Activated T-cell treated with anti-CD3 and anti-CD28 coated beads for 4 hours (primary cell): ENCODE measurements at places on chromosomes 2 and 18.
A peak's percentile ranks its signal among the peaks of the same experiment; 100 is the strongest.

- no peak for DNase-seq
These were observed 7.7 kb downstream of the MAPRE3 start for GRCh38 chr2:26978061-26978596.

DNA sequence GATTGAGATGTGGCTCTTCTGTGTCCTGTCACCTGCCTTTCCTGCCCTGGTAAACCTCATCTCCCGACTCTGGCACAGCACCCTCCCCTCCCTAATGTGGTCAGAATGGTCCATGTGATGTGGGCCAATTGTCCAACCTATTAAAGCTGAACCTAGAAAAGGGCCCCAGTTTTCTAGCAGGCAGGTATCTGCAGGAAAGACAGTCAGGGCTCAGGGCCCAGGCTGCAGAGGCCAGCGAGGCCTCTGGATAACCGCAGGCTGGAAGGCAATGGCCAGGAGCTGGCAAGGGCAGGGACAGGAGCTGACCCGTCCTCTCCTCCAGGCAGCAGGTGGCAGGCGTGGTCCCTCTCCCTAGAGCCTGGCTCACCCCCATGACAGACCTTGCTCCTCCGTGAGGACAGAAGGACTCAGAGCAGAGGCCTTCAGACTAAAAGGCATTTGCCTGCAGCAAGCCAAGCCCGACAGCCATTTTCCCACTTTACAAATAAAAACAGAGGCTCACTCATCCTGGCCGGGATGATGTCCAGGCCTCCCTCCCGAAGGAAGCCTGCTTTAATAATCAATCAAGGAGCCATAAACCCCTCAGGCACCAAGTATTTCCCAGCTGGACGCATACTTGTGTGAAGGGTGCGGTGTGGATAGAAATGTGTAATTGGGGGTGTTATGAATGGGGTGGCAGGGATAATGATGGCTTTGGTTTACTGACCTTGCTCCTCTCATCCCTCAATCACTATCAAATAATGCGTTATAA, 107.1 kb downstream of the TWIST2 start:
- DNase-seq = no peak

DNA sequence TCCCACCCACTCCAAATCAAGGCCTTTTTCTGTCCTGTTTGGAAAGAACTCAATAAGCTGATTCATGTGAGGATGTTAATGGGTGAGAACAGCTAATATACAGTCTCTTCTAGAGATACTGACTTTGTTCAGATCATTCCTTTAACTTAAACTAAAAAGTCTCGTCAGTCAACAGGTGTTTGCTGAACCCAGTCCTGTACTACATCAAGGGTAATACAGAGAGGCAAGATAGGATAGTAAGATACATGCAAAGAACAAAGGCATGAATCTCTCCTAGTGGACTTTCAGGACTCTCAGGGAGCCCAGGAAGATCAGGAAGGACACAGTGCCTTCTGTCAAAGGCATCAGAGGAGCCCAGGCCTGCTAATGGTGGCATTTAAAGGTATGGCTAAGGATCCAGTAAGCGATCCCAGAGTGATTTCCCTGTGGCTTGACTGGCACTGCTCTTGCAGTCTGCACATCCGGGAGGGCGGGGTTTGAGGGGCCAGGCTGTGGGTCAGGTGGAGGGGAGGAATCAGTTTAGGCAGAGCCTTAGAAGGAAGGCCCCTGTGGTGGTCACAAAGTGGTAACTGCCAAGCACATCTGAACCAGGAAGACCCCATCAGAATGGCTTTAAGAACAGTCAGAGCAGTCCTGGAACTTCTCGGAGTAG, 54.0 kb downstream of the EPAS1 start:
- no peak for DNase-seq

DNA sequence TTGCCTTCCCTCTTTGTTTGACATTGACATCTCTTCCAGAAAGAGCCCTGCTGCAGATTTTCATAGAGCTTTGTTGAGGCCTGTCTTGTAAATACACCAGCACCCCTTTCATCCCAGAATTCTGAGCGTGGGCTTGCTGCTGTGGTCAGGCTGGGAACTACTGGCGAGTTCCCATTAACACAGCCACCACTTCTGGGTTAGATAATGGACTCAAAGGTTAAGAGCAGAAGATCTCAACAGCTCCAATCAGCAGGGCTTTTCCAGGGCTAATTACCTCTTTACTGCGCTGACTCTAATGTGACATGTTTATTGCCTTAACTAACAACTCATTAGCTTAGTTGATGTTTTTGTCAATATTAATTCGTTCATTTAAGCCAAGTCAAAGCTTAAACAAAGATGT, 235.9 kb upstream of the BOD1L2 start:
- DNase-seq = no peak

DNA sequence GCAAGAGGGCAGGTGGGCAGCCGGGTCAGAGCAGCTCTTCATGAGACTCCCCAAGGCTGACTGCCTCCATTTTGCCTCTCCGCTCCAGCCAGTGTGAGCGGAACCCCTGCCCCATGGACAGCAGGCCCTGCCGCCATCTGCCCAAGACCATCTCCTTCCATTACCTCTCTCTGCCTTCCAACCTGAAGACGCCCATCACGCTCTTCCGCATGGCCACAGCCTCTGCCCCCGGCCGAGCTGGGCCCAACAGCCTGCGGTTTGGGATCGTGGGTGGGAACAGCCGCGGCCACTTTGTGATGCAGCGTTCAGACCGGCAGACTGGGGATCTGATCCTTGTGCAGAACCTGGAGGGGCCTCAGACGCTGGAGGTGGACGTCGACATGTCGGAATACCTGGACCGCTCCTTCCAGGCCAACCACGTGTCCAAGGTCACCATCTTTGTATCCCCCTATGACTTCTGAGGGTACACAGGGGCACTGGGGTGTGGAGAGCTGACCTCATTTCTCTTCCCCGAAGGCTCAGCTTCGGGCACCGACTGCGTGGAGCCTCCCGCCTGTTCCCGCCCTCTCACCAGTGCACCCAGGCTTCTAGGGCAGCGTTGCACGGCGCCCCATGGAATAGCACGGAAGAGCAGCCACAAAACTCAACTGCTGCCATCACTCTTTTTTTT, 49.0 kb downstream of the FBLN7 start:
- no peak for DNase-seq

- DNase-seq = no peak
These were observed 69.9 kb upstream of the ST3GAL5 start for GRCh38 chr2:85958731-85959130.

DNA sequence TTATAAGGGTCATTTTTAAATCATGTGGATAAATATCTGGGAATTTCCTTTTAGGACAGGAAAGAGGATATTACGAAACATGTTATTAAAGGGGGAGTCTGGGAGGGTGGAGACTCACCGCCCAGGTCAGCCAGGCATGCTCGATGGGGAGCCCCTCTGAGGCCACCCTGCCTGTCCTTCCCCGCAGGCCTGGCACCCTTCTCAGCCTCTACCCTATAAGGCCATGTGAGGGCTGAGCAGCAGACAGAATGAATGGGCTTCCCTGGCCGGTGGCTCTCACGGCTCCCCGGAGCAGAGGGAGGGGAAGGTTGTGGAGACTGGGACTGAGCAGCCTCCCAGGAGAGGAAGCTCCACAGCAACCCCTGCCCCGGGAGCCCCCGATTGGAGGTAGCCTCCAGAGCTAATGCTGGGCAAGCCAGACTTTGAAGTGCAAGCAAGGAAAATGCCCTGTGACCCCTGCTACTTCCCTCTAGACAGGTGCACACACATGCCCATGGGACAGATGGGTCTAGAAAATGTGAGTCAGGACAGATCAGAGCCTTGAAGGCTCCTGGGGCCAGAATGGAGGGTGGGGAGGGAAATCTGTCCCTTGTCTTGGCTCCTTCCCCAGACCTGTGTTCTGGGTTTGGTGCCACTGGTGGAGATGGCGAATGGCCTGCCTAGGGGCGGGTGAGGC, 13.2 kb upstream of the ARMC9 start:
- DNase-seq = no peak

DNA sequence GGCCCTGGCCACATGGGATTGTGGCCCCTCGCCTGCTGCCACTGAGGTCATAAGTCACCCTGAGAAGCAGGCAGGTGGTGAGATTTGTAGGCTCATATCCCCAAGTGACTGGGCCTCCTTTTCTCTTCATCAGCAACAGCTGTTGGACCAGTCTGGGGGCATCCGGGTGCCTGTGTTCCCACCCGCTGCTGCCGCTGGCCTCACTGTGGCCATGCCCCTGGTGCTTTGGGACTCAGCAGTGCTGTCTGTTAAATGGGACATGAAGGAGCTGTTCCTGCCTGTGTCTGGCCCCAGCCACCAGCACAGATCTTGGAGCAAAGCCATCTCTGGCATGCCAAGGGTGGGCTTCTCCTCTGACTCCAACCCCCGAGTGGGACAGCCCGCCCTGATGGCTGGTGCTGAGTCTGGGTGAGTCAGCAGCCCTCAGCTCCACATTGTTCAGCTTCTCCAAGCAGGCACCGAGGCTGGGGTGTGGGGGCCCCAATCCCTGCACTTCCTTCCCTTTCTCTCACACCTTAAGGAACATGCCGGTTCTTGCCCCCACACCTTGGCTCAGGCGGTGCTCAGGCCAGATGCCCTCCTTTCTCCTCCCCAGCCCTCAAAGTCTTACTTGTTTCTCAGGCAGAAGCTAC, 207.9 kb downstream of the GLI2 start:
- no peak for DNase-seq

- DNase-seq = no peak
These were observed 1.4 kb downstream of the MBD2 start for GRCh38 chr18:54222922-54223567.

DNA sequence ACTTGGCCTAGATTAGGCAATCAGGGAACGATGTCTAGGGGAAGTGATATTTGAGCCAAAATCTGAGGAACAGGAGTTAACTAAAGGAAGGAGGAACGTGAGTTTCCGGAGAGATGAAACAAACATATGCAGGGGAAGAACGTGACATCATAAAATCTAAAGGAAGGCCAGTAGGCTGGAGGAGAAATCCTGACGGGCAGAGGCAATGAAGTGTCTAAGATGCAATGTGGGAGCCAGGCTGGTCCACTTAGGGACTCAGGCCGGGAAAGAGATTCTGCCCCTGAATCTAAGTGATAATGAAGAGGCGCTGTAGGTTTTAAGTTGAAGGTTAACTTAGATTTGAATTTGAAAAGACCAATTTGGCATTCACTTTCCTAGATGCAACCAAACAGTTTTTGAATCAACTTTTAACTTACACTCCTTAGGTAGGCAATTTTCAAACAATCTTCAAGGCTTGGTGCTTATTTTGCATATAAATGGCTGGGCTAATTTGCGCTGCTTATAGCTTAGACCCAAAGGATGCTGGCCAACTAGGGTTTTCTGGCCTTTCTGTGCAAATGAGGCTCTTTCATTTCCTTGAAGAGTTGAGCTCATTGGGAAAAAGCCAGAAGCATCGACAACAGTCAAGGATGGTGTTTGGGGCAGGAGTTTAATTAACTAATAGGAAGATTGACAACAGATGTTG, 221.7 kb downstream of the SOX11 start:
- no peak for DNase-seq

DNA sequence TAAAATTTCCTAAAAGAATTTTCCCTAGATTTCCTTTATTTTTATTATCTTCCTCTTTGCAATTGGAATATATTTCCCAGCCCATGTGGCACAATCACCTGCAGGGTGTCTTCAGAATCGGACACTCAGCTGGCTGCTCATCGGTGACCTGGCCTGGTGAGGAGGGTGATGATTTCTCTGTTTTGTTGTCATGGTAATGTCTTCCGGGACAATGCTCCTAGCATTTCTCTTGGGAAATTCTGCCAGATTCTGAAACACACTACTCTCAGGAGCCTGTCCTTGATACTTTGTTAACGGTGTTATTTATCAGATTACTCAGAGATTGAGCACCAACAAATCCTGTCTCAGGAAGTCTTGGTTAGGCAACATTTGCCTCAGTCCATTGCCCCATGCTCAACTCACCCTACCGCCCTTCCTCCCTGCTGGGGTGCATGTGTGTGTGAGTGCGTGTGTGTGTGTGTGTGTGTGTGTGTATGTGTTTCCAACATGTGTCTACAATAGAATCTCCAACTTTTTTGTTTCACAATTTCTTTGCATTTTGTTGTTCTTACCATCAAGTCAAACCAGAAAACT, 70.3 kb downstream of the MYT1L start:
- no peak for DNase-seq

DNA sequence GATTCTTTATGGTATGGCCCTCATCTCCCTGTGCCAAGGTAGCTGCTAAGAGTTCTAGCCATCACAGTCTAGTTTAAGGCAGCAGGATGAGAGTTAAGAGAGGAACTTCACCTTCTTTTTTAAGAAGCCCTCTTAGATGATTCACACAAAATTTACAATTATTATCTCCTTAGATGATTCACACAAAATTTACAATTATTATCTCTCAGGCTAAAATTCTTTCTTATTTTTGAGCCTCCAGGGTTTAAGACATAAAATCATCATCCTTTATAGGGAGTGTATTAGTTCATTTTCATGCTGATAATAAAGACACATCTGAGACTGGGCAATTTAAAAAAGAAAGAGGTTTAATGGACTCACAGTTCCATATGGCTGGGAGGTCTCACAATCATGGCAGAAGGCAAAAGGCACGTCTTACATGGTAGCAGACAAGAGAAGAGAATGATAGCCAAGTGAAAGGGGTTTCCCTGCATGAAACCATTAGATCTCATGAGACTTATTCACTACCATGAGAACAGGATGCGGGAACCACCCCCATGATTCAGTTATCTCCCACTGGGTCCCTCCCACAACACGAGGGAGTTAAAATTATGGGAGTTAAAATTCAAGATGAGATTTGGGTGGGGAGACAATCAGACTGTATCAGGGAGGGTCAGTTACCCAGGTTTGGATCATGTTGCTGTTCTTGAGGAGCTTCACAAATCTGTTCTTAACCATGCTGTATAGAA, 133.0 kb upstream of the MYO3B start:
- no peak for DNase-seq

DNA sequence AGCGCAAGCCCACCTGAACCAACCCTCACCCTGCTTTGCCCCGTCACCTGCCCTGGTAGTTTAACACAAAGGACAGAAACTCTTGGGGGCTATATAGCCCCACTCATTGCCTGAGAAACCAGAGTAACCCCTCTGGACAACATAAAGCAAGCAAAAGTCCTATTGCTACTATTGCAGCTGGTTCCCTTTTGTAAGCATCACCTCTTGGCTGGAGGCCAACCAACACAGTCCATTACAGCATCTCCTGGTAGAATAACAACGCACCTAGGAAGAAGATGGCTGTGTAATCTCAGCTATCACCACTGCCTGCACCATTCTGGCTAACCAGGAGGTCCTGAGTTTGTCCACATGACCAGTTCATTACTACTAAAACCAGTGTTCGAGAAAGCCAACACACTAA, 36.4 kb downstream of the FLACC1 start:
- DNase-seq = no peak

DNA sequence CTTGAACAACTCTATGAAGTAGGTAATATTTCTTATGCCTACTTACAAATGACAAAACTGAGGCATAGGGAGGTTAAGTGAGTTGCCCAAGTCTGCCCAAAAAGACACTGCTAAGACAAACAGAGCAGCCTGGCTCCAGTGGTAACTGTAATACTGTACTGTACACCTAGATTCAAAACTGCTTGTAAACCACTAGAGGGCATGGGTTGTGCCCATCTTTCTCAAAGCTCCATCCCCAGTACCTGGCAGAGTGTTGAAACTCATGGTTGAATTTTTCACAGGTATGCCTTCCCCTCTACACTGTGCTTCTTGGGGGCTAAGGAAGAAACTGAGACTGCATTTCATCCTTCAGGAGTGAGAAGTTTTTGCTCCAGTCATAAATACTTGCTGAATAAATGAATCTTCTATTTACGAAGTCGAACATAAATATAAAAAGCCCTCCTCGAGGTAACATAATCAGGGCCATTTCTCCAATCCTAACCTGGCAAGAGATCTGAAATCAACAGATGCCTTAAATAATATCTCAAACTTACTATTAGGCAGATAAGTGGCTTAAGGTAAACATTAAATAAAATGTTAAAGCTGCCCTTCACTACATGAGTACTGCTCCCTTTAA, 2.0 kb downstream of the PPP4R1 start:
- peak; percentile 14 for DNase-seq
